Naive thymus-derived CD8-positive, alpha-beta T cell (primary cell): ENCODE measurements at places on chromosomes 7 and 10.

- DNase-seq = no peak
Measured at GRCh38 chr7:147904219-147904576, 686.4 kb upstream of the C7orf33 start.

- DNase-seq = no peak
Measured at GRCh38 chr7:148567524-148567923, 23.0 kb upstream of the C7orf33 start.

DNA sequence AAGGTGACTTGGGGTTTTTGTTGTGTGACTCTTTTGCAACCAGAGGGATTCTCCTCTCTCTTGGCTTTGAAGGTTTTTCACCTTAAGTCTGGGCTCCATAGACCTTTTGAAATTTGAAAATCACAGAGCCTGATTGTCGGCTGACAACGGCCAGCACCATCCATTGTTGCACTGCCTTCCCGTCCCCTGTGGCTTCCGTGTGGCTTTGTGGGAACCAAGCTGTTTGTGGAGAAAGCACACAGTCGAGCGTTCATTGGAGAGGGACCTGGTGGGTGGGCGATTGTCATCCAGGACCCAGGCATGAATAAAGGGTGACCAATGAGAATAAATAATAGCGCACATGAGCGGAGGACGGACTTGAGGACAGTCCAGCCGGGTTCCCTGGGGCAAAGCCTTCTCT is 7.4 kb upstream of the RAMP3 start:
- DNase-seq = no peak

GRCh38 chr7:29639886-29640595 is 76.4 kb downstream of the PRR15 start:
- no peak for DNase-seq

- no peak for DNase-seq
Measured at GRCh38 chr10:125442856-125443540, 240.0 kb downstream of the TEX36 start.

GRCh38 chr7:43141091-43141490 is 28.6 kb downstream of the HECW1 start:
- DNase-seq = no peak

GRCh38 chr10:14971867-14972448 is 12.8 kb downstream of the MEIG1 start:
- DNase-seq = peak; percentile 22

DNA sequence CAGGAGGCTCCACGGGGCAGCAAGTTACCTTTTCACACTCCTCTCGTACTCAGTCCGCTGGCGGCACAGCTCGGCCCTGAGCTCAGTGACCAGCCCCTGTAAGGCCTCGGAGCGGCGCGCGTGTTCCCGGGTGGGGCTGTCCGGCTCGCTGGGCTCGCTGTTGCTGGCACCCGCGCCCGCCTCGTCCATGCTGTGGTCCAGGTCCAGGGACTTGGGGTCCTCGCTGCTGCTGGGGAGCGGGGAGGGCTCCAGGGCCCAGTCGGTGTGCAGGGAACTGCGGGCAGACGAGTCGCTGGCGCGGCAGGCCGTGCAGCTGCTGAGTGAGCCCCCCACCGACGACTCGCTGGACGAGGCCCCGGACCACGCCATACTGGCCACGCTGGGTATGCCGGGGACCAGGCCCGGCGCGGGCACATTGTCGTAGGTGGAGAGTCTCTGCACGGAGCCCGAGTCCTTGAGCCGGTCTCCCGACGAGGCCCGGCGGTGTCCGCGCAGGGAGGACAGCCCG is 143.8 kb downstream of the MAPK8 start:
- no peak for DNase-seq

GRCh38 chr7:10708447-10708846 is 265.2 kb upstream of the PHF14 start:
- peak; percentile 6 for DNase-seq

- DNase-seq = no peak
Measured at GRCh38 chr7:117809958-117810357, 63.3 kb downstream of the CTTNBP2 start.

- no peak for DNase-seq
Measured at GRCh38 chr10:1036341-1036791, 10.7 kb upstream of the IDI2 start.

- no peak for DNase-seq
Measured at GRCh38 chr7:84786073-84786472, 400.8 kb downstream of the SEMA3D start.

GRCh38 chr7:24755541-24756407 is 1.5 kb downstream of the GSDME start:
- no peak for DNase-seq

- DNase-seq = no peak
Measured at GRCh38 chr7:118013252-118014010, 140.2 kb upstream of the CTTNBP2 start.

GRCh38 chr7:127047521-127047920 is 205.2 kb downstream of the GRM8 start:
- DNase-seq = no peak

- DNase-seq = no peak
Measured at GRCh38 chr7:68562323-68562899, 1035.9 kb upstream of the AUTS2 start.

DNA sequence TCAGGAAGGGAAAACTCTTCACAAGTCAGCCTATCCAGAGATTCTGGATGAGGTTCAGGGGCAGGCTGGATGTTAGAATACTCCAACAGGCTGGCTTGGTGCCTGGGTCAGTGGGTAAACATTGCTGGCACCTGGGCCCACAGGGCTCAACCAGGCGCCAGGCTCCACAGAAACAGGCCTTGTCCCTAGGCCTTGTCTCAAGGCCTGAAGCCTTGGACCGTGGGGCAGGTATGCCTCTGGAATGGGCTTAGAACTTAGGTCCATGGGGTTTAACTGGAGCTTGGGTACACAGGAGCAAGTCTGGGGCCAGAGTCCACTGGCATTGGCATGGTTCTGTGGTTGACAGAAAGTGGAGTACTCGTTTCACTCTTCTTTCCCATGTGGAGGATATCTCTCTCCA is 263.0 kb upstream of the ETV1 start:
- no peak for DNase-seq

DNA sequence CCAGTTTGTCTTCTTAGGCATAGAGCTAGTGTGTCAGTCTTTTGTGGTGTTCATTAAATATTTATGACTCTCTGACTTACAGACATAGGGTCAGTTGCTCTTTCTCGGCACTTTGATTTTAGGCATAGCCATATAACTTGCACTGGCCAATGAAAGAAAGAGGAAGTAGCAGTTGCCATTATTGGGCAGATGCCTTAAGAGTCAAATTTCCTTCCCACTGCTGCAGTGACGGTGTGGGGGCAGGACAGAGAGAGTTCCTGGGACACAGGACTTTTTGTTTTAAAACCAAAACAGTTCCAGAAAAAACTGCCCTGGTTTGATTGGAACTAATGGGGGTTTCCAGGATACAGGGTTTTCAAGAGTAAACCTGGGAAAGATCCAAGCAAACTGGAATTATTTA is 60.2 kb upstream of the PHF14 start:
- DNase-seq = no peak

GRCh38 chr7:1274121-1274875 is 41.6 kb downstream of the UNCX start:
- DNase-seq = no peak

- no peak for DNase-seq
Measured at GRCh38 chr10:97784200-97784810, 12.5 kb upstream of the SFRP5 start.

DNA sequence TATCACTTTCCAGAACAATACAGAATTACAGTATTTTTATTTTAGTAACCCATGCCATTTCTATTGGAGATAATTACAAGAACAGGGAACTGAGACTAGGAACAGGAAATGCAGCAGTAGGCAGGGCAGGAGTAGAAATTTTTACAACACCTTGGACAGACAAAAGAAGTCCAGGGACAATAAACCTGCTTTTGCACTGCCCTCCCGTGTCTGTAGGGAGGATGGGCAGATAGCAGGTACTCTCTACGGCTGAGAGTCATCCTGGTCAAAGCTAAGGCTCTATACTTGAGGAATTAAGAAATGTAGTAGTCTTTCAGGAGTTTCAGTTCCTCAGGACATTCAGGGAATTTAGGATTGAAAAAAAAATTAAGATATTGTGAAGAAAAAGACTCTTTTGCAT is 63.4 kb downstream of the VAX1 start:
- no peak for DNase-seq

GRCh38 chr7:123397746-123398338 is 136.6 kb downstream of the IQUB start:
- no peak for DNase-seq

DNA sequence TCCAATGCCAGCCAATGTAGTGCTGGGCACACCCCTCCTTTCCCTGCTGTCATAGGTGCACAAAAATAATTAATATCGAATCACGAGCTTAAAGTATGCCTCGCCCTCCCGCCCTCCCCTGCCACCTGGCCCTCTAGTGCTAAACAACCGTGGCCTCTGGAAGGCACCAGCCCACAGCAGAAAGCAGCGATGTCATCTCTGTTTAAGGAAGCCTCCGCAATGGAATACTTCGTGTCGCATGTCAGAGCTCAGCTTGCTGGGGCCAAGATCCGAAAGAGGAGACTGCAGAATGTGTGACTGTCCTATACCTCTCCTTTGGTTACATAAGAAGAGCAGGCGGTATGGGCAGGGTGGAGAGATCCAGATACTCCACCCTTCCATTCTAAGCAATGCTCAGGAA is 71.5 kb downstream of the RHOBTB1 start:
- no peak for DNase-seq

- no peak for DNase-seq
Measured at GRCh38 chr7:98771519-98771918, 98.3 kb downstream of the TMEM130 start.

DNA sequence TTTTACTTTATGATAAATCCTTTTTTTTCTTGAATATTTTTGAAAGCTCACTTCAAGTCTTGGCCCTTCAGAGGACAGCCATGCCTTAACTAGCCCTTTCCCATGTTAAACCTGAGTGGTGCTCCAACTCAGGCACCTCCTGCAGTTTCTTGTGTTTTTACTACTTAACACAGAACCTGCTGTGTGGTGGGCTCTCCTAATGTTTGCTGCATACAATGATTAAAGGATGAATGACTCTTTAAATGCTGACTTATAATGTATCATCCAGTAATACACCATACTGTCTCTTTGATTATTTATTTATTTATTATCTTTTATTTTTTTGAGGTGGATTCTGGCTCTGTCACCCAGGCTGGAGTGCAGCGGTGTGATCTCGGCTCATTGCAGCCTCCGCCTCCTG is 179.4 kb downstream of the SEMA3E start:
- no peak for DNase-seq

DNA sequence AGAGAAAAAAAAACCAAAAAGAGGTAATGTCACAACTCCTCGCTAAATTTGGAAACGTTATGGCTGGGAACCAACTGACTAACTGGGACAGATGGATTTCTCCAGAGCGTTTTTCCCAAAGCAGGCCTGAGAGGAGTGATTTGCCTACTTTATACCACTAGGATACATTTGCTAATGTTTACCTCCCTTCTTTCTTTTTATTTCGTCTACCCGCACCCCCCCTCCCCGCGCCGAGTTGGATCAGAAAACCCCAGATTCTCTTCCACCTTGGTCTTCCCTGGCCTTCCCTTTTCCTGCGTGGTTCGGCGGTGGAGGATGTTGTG is 7.2 kb downstream of the CPA2 start:
- no peak for DNase-seq

DNA sequence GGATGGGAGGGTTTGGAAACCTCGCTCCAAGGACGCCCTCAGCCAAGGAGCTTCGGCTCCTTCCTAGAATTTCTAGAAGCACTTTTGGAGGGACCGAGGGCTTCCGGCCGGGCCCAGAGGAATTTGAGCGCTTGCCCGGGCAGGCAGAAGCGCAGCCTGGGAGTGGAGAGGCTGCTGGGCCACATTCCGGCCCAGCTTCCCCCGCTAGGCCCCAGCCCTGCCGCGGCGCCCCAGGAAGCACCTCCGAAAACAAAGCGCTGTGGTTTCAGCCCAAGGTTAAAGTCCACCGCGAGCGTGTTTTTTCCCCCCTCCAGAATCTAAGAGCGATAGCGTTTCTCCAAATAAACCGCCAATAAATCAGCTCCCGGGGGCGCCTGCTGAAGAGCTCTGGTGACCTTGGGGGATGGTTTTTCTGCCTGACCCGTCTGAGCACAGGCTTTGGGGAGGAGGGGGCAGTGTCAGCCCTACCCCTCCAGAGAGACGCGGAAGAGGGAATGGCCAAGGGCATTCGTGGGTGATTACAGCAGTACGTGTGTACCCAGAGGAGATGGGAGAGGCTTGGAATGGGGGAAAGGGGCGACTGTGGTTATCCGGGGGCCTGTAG is 5.7 kb upstream of the TNRC18 start:
- DNase-seq = no peak

- DNase-seq = peak; percentile 69
Measured at GRCh38 chr7:37198906-37199485, 249.7 kb downstream of the ELMO1 start.

DNA sequence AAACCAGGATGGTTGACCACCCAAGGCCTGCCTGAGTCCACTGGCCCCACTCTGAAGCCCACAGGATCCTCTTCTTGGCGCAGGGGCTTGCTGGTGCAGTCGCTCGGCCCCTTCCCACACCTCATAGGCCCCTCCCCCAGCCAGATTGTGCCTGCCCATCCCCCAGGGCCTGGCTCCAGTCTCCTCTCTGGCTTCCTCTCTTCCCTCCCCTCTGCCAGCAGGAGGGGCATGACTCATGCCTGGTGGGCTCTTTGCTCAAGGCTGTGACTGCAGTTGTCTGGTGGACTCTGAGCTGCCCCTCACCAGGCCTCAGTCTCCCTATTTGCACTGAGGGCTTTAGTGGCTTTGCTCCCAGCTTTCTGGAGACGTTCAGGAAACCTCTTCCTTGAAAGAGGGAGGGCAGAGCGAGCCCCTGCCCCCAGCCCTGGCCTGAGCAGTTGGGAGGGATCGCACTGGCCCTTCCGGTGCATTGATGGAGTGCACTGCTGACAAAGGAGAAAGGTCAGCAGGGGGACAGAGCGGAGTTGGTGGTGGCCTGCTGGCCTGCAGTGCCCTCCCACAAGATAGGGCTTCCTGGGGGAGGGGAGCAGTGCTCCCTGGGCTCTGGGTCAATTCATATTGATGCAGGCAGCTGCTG is 60.7 kb downstream of the ZMIZ1 start:
- DNase-seq = no peak

DNA sequence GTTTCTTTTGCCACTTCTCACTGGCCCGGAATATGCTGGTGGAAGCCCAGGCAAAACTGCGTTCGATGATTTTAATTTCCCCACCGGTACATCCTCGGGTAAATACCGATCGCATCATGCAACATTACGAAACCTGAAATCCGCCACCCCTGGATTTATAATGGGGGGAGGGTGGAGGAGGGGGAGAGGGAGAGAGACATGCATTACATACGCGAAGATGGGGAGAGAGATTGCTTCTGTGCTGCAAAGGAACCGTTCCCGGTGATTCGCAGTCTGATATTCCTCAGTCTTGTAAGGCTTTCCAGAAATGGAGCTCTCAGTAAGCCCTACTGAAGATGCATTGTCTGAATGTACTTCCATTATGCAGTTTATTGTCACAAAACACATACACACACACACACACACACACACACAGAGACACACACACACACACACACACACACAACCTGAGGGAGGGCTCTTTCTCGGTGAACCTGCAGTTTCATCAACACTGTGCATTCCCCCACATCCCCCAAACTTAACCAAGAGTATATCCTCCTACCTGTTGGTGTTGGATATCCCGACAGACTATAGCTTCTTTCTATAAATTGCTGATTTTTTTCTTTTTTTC is 741 bp downstream of the GPR85 start:
- no peak for DNase-seq
